ENCODE measurements at places on chromosomes 13 and 19.

GRCh38 chr13:43107780-43108179 is 84.4 kb downstream of the DNAJC15 start:
- no peak overlapping the region for H3K4me3 ChIP-seq
- no peaks in the 10 kb centered on the region for H3K36me3 ChIP-seq
- no peak for DNase-seq
- no peak overlapping the region for H3K27ac ChIP-seq
- H3K4me1 ChIP-seq = no peaks in the 10 kb centered on the region

DNA sequence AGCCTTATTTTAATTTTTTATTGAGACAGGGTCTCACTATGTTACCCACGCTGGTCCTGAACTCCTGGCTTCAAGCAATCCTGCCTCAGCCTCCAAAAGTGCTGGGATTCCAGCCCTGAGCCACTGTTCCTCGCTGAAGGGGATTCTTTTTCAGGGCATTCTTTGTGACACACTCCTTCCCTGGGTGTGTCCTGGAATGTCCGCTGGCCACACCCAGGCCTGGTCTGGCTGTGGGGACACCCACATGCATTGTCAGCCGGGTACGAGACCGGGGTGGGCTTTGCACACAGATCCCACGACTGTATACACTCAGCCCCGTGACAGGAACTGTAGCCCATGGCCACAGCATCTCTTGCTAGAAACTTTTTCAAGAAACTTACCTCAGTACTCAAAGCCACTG is 34.4 kb upstream of the GATAD2A start:
- H3K27ac ChIP-seq = no peak overlapping the region
- peak; percentile 33 for DNase-seq
- H3K4me3 ChIP-seq = no peak overlapping the region
- no peaks in the 10 kb centered on the region for H3K36me3 ChIP-seq
- no peaks in the 10 kb centered on the region for H3K27me3 ChIP-seq

DNA sequence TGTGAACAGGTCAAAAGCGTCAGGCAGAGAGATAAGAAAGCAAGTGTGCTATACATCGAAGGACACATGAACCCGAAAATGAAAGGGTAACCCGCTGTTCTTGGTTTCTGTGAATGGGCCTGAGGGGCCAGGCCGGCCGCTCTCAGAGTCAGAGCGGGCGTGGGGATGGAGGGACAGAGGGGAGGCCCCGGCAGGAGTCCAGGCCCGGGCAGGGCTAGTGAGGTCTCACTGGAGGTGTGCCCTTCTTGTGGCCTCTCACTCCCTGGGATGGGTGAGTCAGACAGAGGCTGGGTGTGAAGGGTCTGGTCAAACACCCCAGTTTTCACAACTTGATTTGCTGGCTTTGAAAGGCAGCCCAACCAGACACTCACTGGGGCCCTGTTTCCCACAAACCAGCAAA is 17.4 kb upstream of the NDUFS7 start:
- H3K27me3 ChIP-seq = no peaks in the 10 kb centered on the region
- H3K4me1 ChIP-seq = peaks cover 11% of the 10 kb centered on the region
- no peak overlapping the region for H3K27ac ChIP-seq
- DNase-seq = no peak
- no peak overlapping the region for H3K4me3 ChIP-seq

DNA sequence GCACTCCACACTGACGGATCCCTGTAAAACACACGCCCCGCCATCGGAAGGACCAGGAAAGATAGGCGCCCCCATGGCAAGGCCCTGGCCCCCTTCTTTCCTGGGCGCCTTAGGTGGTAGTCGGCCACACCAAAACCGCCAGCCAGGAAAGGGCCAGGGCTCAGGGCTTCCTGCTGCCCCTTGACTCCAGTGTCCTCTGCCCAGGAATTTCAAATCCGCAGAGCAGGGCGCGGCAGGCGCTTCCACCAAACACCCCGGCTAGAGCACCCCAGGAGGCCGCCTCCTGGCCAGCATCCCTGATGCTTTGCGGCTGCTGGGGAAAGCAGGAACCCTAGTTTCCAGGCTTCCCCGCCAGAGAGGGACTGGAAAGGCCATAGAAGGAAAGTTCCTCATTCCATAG is 57.5 kb downstream of the ZNF726 start:
- no peak overlapping the region for H3K27ac ChIP-seq
- no peak overlapping the region for H3K4me3 ChIP-seq
- H3K36me3 ChIP-seq = no peaks in the 10 kb centered on the region
- peaks cover 14% of the 10 kb centered on the region for H3K27me3 ChIP-seq

DNA sequence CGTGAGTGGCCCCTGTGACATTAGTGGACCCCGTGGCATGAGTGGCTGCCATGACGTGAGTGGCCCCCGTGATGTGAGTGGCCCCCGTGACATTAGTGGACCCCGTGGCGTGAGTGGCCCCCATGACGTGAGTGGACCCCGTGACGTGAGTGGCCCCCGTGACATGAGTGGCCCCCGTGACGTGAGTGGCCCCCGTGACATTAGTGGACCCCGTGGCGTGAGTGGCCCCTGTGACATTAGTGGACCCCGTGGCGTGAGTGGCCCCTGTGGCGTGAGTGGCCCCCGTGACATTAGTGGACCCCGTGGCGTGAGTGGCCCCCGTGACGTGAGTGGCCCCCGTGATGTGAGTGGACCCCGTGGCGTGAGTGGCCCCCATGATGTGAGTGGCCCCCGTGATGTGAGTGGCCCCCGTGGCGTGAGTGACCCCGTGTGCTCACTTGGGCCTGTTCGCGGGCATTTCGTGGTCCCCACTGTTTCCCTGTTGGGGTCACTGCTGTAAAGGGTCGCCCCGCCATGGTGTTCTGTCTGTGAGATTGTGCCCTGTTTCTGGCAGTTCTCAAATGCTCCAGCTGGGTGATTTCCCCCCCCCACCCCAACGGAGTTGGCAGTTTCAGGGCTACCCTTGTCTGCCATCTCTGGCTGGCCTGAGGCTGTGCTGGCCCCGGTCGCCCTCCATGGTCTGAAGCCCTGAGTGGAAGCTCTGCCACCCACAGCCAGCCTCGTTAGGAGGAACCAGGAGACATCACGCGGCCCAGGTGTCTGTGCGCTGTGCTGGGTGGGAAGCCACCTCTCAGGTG is 64.2 kb downstream of the MCF2L start:
- H3K27me3 ChIP-seq = no peaks in the 10 kb centered on the region
- no peaks in the 10 kb centered on the region for H3K4me1 ChIP-seq
- no peak overlapping the region for H3K27ac ChIP-seq
- no peak overlapping the region for H3K4me3 ChIP-seq
- DNase-seq = no peak

GRCh38 chr19:49718991-49719390 is 28.1 kb downstream of the CPT1C start:
- no peaks in the 10 kb centered on the region for H3K36me3 ChIP-seq
- no peaks in the 10 kb centered on the region for H3K27me3 ChIP-seq
- no peak overlapping the region for H3K4me3 ChIP-seq
- no peak overlapping the region for H3K27ac ChIP-seq

All from transverse colon (tissue), 4 donors.